Suppressor macrophage (primary cell): ENCODE measurements at places on chromosomes 12 and 14.

DNA sequence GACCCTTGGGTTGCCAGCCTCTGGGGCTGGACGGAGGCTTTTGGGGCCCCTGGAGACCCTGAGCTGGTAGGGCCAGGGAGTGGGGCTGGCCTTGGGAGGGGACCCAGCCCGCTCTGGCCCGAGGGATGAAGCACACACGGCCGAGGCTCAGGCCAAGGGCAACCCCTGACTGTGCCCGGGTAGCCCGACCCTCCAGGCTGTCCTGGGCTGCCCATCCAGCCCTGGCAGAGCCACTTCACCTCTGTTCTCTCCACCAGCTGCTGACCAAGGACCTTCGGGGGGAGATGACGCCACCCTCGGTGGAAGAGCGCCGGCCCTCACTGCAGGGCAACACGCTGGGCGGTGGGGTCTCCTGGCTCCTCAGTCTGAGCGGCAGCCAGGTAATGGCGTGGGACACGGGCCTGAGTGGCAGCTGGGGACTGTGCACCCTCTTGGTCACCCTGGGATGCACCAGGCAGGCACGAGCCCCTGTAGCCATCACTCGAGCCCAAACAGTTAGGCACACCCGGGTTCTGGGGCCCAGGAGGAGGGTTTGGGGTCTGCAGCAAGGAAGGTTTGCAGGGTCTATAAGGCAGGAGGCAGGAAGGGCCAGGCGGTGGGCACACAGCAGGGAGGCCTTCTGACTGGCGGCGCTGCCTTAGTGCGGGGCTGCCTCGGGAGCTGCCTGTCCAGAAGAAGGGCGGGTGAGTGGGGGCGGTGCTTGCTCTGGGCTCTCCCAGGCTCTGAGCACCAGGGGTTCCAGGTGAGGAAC, 19.7 kb downstream of the ASPG start:
- no peak for DNase-seq

GRCh38 chr14:61537563-61538463, 157.5 kb upstream of the HIF1A start:
- DNase-seq, result no peak

DNA sequence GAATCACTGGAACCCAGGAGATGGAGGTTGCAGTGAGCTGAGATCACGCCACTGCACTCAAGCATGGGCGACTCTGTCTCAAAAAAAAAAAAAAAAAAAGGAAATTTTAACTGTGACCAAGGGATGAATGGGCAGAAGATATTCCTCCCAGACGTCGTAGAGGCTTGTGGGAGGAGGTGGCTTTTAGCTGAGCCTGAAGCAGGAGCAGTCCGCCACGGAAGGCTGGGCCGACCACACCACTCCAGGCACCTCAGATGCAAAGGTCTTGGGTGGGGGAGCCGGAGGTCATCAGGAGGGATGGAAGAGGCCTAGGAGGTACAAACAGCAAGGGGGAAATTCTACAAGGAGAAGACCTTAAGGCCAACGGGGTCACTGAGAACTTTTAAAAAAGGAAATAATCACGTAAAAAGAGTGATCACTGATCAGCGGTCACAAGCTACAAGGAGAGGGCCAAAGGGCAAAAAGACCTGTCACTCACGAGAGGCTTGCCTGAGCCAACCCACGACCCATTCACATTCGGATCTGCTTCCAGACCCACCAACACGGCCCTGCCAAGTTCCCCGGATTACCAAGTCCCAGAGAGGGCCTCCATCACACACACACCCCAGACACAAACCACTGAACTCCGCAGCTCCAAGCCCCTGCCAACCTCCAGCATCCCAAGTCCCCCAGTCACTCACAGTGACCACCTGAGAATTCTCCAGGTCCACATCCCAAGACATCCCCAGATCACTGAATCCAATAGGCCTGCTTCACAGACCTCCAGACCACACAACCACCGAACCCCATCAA, 3.5 kb downstream of the ZNF605 start:
- DNase-seq, result no peak

DNA sequence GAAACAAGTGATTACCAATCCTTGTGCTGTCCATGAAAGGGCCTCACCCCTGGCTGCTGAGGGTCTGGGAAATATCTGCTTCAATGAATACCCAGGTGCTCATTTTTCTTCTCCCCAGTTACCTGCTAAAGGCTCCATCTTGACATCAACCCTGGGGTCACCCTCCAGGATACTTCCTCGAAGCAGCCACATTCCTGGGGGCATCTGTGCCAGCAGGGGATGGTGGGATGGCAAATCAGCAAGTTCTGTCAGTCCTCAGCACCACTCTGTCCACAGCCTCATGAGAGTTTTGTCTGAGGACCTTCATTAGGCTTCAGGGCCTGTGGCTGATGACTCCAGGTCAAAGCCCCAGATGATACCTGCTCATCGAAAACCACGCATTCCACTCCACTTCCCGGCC, 124.8 kb downstream of the ZFP36L1 start:
- DNase-seq, result no peak

DNA sequence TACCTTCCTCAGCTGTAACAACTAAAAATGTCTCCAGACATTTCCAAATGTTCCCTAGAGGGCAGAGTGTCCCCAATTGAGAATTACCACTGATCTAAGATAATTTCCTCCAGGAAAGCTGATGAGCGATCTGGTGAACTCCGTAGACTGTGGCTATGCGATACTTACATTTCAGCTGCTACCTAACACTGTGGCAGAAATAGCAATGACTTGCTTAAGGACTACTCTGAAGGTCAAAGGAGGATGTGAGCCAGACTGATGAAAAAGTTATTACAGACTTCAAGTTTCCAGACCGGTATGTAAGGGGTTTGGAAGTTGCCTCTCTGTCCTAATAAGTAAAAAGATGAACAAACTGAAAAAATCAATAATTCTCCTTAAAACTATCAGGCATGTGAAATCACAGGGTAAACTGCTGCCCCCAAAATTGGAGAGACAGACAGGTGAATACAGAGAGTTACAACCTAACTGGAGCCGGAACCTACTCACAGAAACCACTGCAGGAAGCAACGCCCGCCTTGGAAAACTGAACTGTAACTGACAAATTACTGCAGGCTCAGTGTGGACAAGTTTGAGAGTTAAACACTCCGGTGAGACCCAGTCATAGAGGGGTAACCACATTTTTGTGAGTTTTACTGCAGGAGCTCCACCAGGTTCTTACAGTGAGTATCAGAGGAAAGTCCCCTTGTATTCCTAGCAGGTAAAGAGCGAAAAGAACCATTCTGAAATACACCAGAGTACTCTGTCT, 60.0 kb upstream of the PARP11 start:
- DNase-seq, result no peak

GRCh38 chr12:6960593-6961277, 9.6 kb downstream of the PTPN6 start:
- DNase-seq, result peak; percentile 72

- DNase-seq, result no peak
Measured at GRCh38 chr14:95906591-95906990, 30.0 kb downstream of the TUNAR start.

DNA sequence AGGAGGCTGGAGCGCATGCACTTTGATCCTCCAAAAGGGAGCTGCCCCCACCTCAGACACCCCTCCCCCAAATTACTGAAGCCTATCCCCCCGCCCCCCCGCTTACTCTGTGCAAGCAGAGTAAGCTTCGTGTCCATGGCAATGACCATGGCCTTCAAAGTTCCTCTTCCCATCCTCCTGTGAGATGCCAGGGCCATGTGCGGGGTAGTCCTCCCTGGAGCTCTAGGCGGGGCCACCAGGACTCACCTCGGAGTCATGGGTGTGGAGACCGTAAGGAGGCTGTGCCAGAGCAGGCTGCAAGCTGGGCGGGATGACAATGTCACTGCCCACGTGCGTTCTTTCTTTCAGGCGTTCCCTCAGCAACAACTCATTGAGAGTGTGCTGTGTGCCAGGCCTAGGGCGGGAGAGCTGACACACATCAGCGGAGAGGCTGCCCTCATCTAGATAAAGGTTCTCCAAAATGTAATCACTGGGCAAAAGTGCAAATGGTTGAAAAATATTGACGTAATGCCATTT, 66.8 kb downstream of the C14orf132 start:
- no peak for DNase-seq

GRCh38 chr12:110200124-110200417, 75.9 kb downstream of the IFT81 start:
- no peak for DNase-seq

DNA sequence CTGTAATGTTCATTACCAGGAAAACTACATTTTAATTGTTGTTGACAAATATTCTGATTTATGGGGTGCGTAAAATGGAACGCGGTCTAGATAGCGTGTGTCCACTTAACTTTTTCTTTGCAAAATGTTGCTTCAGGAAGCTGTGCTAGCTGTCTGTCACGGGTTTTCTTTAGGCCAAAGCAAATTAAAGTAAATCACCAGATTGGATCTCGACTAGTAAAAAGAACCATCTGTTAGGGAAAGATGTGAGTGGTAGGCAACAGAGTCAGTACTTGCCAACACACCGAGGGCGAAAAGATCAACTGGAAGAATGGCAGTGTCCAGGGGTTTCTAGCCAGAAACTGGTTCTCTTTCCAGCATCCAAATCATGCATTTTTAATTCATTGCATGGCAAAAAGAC, 404.9 kb upstream of the TMPO start:
- DNase-seq, result no peak

GRCh38 chr12:108438667-108439066, 76.4 kb upstream of the FICD start:
- peak; percentile 75 for DNase-seq

DNA sequence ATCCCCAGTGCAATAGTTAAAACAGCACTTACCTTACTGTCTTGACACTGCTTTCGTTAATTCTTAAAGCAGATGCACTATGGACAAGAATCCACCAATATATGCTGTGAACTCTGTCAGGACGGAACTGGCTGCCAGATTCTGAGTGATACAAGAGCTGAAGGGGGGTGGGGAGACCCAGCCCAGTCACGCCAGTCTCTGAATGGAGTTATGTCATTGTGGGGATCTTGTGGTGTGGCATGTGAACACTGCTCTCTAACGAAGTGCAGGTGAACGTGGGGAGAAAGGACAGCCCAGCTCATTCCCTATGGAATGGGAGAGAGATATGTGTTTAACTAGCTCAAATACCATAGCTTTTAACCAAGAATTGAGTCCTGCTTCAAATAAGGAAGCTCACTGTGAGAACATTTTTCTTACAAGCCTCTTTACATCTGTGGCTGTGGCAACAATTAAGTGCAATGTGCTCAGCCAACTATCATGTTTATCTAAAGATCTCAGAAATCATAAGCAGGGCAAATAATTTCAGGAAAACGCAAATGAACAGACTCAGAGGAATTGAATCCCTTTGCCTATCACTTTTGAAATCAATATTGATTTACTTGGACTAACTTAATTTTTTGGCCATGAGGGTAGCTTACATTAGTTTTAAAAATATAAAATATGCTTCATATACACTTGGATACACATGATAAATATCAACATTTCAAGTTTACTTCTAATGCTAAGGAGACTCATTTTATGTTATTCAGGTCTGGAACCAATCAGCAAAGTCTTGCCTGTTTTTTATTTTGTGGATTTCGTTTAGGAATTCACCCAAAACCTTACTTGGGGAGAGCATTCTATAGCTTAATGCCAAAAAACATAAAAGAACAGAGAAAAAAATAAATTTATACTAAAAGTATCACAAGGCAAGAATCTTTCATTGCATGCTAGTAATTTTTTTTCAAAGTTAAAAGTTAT, at the start of gene LUM:
Gene LUM (minus strand): TSS at position 129 of the 960 bp plus-strand sequence. CDS start 2,515 bp downstream, outside the sequence.
- DNase-seq, result no peak

- no peak for DNase-seq
Measured at GRCh38 chr12:14638066-14638465, 58.3 kb downstream of the GUCY2C start.

DNA sequence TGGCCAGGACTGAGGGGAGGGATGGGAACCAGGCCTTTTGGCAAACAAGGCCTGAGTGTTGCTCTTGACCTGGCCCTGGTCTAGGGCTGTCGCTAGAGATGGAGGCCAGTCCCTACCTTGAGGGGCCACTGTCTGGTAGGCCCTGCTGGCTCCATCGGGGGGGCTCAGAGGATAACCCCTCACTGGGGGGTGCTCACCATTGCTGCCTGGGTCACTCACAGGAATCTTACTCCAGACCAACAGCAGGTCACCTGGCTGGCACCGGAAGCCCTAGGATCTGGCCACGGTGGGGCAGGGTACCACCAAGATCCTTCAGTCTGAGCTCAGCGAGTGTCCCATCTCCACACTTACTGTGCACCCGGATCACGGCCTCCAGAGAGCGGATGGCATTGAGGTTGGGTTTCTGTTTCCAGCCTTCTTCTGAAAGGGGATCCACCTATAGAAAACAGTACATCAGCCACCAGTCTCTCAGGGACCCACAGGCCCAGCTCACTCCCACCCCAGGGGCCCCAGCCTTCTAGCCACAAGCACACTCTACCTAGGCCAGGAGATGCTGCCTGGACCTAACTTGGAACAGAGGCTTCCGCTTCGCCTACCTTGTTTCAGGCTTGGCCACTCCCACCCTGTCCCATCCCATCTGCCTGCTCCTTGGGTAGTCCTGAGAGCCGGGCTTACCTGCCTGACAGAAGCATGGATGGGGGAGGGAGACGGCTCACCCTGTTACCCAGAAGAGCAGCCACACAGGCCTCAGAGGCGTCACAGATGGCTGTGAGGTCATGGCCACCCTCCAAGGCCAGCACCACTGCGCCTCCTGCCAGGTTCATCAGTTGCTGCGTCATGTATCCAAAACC, 12.2 kb downstream of the SLC48A1 start:
- no peak for DNase-seq

GRCh38 chr12:53299101-53299453, 418 bp upstream of the MYG1 start:
- DNase-seq, result peak; percentile 98

GRCh38 chr12:105219261-105220028, 16.5 kb downstream of the APPL2 start:
- DNase-seq, result no peak

GRCh38 chr14:37585101-37585511, 9.9 kb downstream of the FOXA1 start:
- no peak for DNase-seq

- DNase-seq, result peak; percentile 63
Measured at GRCh38 chr12:57476162-57476992, 3.3 kb downstream of the ARHGAP9 start.

- DNase-seq, result no peak
Measured at GRCh38 chr14:24940213-24940783, 109.6 kb downstream of the STXBP6 start.

- peak; percentile 80 for DNase-seq
Measured at GRCh38 chr14:24535737-24536136, 27.7 kb upstream of the CMA1 start.

- peak; percentile 78 for DNase-seq
Measured at GRCh38 chr12:51392556-51393237, 1.5 kb upstream of the GALNT6 start.

- no peak for DNase-seq
Measured at GRCh38 chr14:89955022-89955744, 544 bp upstream of the TDP1 start.

DNA sequence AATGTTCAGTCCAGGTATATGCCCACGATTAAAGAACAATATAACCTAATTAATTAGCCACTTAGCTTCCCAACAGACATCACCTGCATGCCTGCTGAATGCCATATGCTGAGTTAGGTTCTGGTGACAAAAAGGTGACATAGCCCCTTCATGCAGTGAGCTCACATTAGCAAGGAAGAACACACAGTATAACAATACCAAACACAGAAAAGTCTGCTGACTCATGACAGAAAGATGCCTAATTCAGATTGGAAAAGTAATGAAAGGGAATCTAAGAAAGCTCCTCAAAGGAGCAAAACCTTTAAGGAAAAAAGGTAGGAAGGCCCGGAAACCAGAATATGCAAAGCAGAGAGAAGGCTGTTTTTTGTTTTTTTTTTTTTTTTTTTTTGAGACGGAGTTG, 59.0 kb downstream of the FERMT2 start:
- DNase-seq, result no peak
